ENCODE measurements at places on chromosomes 12 and 14.

DNA sequence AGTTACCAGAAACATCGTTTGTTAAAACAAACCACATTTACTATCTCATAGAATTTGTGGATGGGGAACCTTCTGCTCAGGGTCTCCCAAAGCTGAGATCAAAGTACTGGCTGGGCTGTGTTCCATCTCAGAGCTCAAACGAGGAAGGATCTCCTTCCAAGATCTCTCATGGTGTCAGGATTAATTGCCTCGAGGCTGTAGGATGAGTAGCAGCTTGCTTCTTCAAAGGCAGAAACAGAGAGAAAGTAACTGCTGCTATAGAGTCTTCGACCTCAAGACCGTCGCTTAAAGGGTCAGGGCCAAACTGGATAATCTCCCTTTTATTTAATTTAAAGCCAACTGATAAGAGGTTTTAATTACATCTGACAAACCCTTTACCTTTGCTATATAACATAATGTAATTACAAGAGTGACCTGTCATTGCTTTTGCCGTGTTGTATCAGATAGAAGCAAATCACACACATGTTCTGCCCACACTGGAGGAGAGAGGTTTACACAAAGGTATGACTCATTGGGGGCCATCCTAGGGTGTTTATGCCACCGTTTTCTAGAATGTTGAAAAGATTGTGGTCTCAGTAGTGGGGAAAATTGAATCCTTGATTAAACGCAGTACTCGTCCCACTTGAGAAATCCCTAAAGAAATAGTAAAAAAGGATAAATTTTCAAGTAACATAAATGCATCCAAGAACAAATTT is 868.8 kb upstream of the TMEM132C start:
- no peak for DNase-seq

DNA sequence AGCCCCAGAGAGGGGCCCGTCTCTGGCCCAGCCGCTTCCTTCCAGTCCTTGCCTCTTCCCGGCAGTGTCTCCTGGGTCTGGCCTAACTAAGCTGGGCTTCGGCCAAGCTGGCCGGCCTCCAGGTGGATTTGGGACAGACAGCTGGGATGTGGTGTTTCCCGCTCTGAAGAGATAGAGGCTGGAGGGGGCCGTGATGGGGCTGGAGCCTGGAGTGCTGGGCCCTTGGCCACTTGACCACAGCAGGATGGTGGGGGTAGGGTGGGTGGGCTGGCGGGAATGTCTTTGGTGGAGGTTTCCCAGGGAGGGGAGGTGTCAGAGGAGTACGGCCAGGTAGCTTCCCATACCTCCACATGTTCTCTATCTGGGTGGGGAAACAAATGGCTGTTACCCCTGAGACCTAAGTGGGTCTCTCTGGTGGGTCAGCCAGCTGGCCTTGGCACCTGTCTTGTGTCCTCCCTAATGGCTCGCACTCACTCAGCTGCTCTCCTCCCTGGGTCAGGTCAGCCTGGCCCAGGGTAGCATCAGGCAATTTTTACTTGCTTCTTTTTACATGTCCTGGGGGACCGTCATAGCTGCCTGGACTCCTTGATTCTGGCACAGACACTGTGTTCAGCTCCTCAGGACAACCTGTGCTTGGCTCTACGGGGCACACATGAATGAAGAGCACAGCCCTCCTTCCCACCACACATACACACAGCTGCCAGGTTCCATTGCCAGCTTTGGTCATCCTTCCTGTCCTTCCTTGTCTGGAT is 19.8 kb upstream of the PGF start:
- DNase-seq = no peak

GRCh38 chr14:24843494-24843893 is 206.5 kb downstream of the STXBP6 start:
- no peak for DNase-seq

DNA sequence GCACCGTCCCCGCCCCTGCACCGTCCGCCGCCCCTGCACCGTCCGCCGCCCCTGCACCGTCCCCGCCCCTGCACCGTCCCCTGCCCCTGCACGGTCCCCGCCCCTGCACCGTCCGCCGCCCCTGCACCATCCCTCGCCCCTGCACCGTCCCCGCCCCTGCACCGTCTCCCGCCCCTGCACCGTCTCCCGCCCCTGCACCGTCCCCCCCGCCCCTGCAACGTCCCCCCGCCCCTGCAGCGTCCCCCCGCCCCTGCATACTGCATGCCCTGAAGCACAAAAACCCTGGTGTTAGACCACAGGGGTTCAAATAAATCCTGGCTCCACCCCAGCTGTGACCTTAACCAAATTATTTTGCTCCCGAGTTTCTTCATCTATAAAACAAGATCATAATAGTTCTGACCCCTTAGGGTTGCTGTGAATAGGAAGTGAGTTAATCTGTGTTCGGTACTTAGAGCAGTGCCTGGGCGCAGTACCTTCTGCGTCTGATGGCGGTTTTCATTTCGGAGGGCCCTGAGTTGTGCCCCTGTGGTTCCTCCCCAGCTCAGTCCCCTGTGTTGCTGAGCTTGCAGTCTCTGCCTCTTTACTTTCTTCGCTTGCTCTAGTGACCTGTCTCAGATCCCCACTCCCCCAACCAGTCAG is 38.1 kb downstream of the ESRRB start:
- DNase-seq = no peak

DNA sequence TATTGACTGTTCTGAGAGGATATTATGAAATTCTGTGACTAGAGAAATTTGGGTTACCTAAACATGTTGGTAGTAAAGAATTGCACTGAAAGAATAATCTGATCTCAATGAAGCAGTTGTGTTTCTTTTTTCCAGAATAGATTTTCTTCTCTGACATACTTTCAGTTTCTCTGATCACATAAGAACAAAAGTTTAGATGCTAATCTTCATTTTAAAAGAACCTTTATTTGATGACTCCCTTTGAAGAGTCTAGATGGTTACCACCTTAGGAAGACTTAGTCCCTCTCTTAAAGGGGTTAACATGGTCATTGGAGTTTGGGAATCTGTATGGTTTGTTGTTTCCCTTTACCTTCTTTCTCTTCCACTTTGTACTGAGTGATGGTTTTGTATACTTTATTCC is 58.6 kb downstream of the MON2 start:
- DNase-seq = no peak

- peak; percentile 82 for DNase-seq
Measured at GRCh38 chr14:93008381-93008780, 85.4 kb downstream of the CHGA start.

DNA sequence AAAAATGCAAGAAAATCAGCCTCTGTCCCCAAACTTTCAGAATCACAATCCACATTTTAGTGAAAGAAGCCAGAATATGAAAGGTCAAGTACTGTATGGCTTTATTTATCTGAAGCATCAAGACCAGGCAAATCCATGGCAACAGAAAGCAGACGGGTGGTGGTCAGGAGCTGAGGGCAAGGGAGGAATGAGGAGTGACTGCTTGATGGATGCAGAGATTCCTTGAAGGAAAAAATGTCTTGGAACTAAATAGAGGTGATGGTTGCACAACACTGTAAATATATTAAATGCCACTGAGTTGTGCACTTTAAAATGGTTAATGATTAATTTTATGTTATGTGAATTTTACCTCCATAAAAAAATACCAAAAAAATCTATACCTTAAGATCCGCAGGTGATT is 165.1 kb downstream of the GXYLT1 start:
- no peak for DNase-seq

DNA sequence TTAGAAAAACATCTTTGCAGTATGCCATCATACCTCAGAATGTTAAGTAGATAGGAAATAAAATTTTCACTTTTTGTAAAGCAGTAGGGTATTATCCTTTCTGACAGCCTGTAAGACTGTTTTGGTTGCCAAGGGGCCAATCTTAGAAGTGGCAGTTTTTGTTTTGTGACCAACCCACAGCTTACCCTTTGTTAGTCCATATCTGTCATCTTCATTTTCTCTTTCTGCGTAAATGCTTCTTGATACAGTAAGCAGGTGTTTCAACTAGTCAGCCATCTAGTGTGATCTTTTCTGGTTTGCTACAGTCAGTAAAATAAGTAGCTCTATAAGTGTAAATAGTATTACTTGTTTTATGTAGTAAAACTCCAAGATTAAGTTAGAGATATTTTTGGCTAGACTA is 8.8 kb downstream of the PPM1A start:
- no peak for DNase-seq

DNA sequence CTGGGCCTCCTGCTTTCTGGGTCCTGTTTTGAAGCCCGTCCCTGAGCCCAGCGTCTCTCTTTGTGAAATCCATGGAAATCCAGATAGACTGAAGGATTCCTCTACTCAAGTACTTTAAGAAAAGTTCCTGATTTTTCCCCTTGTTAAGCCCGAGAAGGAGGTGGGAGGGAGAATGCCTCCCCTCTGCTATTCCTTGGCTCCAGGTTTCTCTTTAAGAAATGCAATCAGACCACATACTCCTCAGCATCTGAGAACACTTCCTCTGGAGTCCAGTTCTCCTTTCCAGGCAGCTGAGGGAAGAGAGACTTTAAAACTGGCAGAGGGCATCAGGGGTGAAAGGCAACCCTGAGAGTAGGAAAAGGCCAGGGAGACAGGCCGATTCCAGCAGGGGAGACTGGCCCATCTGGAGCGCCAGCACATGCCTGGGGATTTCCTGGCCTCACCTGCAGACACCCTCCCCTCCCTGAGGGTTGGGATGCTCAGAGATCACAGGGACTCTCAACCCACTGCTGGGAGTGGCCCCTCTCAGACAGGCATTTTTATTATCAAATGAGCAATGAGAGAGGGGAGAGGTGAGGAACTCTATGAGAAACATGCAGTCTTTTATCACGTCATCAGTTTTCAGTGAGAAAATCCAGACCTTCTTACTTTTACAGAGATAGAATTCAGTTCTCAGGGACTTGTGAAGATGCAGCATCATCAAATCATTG is 2.0 kb upstream of the EMP1 start:
- no peak for DNase-seq

DNA sequence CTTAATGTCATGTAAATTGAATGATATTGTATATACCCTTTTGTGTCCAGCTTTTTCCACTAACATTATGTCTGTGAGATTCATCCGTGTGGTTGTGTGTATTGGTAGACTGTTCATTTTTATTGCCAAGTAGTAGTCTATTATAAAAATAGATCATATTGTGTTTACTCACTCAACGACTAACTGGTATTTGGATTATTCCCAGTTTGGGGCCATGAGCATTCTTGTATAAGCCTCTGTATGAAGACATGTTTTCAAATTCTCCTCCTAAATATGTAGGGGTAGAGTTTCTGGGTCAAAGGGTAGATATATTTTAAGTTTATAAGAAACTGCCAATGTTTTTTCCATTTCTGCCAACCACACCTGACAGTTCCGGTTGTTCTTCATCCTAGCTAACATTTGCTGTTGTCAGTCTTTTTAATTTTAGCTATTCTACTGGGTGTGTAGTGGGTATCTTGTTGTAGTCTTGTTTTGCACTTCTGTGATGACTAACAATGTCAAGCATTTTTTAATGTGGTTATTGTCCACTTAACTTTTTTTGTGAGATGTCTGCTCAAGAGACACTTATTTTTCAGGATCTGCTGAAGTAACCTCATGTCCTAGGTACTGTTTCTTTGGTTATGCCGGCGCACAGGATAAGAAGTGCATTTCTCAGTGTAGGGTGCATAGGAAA is 93.2 kb downstream of the DACT1 start:
- peak; percentile 28 for DNase-seq

DNA sequence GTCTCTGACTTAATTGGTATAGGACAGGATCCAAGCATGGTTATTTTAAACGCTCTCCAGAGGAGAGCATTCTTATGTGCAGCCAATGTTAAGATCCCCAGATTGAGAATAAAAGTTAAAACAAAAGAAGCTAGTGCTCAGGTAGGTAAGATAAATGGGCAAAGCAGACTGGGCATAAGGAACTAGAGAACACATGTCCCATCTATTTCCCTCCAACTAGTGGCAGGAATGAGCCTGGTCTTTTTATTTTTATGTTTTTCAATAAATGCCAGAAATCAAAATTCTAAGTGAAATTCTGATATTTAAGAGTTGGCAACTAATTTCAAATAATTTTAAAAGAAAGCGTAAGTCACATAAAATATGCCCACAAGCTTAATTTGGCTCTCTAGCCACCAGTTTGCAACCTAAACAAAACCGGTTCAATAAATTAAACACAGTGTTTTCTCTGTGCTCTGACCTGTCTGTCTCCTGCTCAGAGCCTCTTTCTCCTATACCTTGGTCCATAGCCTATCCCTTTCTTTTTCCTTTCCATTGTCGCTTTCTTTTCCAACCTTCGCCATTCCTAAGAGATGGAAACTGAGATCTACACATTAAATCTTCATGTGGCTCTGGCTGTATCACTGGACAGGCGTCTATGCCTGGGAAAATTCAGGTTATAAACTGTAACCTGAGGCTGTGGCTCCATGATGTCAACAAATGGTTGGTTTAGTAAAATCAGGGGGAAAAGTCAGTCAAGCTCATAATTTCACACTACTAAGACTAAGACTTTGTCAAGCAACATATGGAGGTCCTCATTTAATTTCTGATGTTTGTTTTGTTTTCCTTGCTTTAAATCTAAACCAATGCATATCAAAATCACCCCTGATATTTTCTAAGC is 5.5 kb downstream of the SLC38A1 start:
- no peak for DNase-seq

DNA sequence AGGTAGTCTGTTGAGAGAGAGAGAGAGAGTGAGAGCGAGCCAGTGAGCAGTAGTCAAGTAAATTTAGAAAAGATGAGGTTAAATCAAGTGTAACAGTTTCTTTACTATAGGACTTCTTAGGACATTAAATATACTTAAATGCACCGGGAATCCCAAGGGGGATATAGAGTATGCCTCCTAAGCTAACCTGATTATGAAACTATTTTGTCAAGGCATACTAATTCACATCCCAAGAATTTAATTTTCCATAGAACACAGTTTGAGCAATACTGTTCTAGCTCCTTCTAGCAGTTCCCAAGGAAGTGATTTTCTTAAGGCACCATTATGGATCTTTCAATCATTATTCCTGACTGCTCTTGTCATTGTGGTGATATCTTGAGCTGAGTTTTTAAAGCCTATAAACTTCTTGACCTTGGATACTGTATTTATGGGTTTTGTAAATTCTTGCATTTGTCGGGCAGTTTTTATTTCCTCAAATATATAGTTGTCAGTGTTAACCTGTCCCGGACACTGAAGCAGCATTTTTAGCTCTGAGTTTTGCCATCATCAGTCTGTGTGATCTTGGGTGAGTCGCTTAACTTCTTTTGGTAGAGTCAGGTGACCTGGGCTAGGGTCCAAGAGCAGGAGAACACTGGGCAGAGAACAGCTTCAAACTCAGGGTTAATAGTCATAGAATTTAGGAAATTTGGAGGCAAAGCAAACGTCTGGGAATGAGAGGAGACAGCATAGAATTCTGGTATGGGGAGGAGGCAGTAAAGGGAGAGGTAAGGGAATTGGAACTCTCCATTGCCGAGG is 196.5 kb upstream of the FRMD6 start:
- no peak for DNase-seq

Measured in GM03348 (cell line).